ENCODE measurements at places on chromosomes 2 and 18.

GRCh38 chr18:47113796-47114540 lies 36.3 kb downstream of the HDHD2 start:
- DNase-seq = no peak

DNA sequence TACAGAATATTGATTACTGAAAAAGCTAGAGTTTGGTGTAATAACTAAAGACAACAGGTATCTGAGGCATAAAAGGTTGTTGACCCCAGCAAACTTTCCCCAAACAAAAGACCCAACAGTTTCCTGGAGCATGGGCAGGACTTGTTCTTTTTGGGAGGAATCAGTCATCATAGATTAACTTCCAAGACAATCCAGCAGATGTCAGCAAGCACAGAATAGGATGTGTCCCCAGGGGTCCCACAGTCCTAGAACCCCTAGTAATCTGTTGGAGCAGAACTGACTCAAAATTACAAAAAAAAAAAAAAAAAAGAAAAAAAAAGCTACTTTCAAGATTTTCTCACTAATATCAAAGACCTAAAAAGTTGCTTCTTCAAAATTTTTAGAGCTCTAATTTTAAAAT lies 564.7 kb upstream of the SLC39A10 start:
- DNase-seq = no peak

- DNase-seq = no peak
Measured at GRCh38 chr2:37866171-37866934, 58.7 kb upstream of the RMDN2 start.

- DNase-seq = no peak
Measured at GRCh38 chr18:7638321-7638720, 71.2 kb downstream of the PTPRM start.

GRCh38 chr2:85264471-85264870 lies 63.3 kb downstream of the TGOLN2 start:
- peak; percentile 54 for DNase-seq
